NCI-H2107 (cell line): ENCODE measurements at places on chromosomes 2 and 18.

DNA sequence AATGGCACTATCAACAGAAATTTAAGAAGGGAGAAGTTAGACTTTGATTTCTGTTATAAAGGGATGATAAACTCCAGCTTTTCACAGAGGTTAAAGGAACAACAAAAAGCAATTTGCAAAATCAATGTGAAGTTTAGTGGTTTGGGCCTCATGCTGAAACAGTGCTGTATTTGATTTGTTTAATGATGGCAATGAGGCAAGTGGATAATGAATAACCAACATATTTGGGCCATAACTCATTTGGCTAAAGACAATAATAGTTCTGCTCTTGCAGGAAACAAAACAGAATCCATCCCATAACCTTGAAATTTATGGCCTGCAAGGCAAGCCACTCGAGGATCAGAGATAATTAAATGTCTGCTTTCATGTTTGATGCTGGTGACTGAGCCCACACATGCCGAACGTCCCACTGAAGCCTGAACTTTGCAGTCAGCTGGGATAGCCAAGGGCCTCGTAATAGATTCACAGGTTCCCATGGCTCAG, 56.5 kb downstream of the TPGS2 start:
- no peak for DNase-seq

DNA sequence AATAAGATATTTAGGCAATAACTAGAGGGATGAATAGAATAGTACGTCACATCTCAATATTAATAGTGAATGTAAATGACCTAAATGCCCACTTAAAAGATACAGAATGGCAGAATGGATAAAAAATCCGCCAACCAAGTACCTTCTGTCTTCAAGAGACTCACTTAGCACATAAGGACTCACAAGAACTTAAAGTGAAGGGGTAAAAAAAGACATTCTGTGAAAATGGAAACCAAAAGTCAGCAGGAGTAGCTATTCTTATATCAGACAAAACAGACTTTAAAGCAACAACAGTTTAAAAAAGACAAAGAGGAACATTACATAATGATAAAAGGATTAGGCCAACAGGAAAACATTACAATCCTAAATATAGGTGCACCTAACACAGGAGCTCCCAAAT, 56.7 kb upstream of the DSC1 start:
- no peak for DNase-seq

DNA sequence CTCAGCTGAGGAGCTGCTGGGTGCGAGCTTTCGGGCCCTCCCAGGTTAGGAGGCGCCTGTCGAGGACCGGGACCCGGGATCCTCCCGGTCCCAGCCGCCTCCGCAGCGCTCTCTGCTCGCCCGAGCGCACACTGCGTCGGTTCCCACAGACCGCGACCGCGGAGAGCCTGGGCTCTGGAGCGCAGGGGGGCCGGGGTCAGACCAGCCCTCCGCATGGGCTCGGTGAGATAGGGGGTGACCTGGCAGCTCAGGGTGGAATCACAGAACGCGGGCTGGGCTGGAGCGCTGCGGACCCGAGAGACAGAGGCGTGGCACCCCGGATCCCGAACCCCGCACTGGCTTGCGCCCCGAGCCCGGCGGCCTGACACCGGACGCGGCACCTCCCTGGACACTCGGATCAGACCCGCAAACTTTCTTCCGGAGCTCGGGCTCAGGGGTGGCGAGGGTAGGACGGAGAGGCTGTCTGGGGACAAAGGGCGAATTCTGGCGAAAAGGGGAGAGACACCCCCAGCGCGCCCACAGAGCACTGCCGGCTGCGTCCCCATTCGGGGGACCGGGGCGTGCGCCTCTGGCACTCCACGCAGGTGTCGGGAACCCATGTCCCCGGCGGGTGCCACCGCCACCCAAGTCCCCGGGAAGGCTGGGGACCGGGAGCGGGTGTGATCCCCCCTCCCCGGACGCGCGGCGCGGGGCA, 612 bp downstream of the DIPK1C start:
- no peak for DNase-seq

DNA sequence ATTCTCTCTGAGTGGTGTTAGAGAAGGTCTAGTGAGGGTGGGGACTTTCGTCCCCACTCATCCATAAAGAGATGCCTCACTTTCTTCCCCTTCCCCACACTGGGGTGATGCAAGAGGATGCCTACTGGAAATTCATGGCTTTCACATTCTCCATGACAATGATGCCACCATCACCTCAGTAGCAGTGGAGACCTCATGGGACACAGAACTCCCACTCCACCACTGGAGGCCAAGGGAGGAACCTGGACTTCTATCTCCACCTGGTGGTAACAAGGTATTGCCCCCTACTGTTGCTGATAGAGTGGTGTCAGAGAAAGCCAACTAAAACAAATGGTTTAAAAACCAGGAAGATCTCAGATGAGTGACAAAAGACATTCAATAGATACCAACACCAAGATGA, 110.9 kb downstream of the INHBB start:
- no peak for DNase-seq

DNA sequence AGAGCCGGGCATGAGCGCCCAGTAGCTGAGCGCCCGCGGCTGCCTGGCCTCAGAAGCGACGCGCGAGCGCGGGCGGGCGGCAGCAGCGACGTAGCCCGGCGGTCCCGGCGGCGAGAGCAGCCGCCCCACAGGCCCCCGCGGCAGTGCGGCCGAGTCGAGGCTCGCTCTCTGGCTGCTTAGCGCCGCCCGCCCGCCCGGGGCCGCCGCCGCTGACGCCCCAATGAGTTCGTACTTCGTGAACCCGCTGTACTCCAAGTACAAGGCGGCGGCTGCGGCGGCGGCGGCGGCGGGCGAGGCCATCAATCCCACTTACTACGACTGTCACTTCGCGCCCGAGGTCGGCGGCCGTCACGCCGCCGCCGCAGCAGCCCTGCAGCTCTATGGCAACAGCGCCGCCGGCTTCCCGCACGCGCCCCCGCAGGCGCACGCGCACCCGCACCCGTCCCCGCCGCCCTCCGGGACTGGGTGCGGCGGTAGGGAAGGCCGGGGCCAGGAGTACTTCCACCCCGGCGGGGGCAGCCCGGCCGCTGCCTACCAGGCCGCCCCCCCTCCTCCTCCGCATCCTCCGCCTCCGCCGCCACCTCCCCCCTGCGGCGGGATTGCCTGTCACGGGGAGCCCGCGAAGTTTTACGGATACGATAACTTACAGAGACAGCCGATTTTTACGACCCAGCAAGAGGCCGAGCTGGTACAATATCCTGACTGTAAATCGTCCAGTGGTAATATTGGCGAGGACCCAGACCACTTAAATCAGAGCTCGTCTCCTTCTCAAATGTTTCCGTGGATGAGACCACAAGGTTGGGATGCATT, 847 bp downstream of the HOXD8 start:
- DNase-seq, result no peak

DNA sequence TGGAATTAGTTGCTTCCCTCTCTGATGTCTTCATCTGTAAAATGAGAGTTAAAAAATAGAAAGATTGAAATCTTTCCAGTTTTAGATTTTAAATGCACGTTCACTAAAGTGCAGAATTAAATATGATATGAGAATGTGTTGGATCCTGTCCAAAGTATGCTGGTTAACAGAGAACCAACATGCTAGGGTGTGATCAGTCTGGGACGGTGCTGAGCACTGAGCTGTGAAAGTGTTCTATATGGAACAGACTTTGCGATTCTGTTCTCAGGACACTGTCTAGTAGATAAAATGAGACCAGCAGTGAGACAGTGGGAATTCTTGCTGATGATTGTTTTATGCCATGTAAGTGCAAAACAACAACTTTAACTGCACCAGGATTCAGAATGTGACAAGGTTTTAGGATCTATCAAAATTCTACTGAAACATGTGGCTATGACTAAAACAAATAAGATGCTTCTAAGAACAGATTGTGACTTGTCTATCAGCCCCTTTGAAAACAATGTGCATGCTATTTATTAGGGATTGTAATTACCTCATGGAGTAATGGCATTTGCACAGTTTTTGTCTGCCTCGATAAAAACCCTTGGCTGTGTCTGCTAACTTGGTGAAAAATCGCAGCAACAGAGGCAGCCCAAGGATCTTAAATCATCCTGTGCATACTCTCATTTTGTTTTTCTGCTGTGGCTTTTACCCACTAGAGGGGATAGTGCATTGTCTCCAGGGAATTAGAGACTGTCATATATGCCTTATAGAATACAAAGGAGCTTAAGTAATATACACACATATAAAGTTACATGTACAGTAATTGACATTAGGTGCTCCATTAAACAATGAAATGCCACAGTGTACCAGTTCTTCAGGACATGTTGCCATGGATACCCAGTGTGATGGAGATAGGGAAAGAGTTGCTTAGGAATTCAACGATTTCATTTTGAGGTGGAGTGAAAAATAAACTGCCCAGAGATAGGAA, 55.1 kb downstream of the MAP3K20 start:
- DNase-seq, result no peak

- no peak for DNase-seq
These were observed 171.2 kb downstream of the HAUS1 start for GRCh38 chr18:46275370-46275769.
